Right renal cortex interstitium (tissue), 3 donors: ENCODE measurements at places on chromosomes 5 and 9.

DNA sequence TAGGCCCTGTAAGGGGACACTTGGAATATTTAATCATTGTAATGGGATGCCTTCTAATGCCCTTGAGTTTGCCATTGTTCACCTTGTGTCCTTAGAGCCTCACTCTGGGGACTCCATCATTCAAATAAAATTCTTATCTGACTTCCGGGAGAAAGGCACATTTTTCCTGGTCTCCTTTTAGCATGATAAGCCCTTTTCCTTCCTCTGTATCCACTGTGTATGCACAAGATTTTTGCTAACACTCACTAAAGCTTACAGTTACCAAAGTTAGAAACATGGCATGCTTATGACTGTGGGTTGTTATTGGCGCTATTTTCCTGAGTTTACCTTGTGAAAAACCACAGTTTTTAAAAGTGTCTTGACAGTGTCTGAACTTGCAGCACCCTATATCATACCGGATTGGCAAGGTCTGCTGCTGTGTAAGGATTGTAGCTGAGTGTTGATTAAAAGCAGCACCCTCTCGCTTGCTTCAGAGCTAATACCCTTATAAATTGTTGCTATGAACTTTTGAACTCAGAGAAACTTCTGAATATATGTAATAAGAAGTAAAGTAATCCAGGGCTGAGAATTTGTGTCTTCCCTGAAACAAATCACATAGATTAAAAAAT lies 46.4 kb downstream of the SNCAIP start:
- no peak for DNase-seq

- DNase-seq, result no peak
These were observed 67.8 kb downstream of the PTCD2 start for GRCh38 chr5:72387985-72388384.

DNA sequence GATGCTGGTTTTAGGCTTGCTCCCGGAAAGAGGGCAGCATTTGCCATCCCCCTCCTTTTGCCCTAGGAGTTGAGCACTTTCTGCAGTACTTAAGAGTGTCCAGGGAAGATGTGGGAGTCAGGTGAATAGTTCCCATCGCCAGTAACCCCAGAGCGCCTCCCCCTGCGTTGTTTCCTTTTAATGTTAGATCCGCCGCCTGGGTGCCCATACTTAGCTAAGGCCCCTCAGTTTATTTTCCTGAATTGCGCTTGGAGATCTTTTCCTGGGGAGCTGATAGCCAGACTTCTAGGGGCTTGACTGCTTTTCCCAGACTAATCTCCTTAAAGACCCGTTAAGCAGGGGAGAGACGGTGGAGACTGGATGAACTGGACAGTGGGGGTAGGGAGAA lies 377 bp upstream of the PCDHAC2 start:
- DNase-seq, result no peak

DNA sequence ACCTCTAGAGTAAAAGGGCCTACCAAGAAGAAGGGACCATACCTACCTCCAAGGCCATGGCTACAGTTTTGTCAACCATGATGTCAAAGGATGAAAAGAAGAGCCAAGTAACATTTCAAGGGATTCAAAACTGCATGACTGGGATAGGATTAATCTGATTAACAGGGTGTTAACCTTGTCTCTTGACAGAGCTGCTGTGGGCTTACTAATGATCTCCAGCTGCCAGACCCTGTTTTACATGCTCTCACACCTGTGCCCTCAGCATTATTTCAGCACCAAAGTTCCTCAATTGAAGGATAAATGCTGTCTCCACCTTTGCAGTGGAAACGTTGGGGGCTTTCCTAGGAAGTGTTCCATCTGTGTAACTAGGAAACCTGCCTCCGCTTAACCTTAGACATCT lies 78.3 kb downstream of the DMAC1 start:
- DNase-seq, result no peak

- DNase-seq, result no peak
These were observed 64.2 kb upstream of the RXRA start for GRCh38 chr9:134262035-134262434.

DNA sequence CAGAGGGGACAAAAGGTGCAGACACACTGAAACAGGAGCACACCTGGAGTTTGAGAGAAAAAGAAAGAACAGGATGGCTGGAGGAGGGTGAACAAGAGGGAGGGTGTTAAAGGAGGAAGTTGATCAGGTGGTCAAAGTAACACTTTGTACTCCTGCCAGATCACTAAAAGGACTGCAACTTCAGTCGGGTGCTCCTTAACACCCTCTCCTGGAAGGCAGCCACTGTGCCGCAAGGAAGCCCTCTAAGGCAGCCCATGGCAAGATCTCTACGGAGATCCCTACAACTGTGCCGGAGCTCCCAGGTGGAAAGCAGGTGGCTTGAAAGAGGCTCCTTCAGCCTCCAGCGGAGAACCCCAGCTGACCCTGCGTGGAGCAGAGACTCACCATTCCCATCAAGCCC lies 124.4 kb upstream of the MSX2 start:
- no peak for DNase-seq

DNA sequence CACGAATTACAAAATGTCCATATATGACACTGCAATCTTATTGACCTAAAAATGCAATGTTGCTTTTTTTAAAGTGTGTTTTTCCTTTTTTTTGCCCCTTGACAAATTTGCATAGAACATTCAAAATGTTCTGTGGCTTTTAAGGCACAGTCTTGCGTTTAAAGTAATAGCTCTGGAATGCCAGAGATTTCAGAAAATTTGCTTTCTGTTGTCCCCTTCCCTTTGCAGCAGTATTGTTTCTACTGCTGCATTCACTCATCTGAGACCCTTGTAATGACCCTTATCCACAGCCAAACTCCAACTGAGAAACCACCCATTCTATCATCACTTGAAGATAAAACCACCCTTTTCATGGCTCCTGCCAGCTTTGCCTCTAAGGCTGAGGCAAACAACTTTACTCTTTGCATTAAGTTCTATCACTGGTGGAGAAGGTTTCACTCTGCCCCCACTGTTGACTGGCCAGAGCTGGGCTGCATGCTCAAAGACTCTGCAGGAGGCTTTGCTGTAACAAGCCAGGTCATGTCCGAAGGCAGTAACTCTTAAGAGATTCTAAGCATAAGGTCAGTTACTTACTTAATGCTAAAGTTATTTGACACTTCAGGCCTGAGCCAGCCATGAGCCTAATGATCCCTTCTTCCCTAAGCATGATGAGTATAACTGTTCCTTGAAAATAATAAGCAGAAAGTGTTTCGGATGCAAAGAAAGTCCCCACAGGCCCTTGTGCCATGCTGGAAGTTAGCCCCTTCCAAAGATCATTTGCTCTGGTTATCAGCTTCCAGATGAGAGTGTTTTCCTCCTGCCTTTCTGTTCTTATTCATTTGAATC lies 101.9 kb downstream of the CD180 start:
- DNase-seq, result no peak

DNA sequence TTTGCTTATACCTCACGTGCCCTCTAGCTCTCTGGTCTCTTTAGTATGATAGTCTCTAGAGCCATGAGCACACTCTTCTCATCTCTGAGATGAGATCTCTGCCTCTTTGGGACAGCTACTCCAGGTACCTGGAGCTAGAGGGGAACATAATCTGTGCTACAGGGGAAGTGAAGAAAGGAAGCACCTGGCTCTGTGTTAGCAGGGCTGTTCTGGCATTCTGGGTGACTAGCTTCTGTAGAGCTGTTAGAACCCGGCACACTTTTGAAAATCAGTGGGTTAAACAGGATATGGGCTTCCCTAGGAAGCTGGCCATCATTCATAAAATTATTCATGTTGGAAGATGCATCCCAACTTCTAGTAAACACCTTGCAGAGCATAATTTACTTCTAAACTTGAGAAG lies 224.8 kb downstream of the MCTP1 start:
- no peak for DNase-seq

GRCh38 chr9:134624137-134624591 lies 17.4 kb upstream of the COL5A1 start:
- DNase-seq, result no peak

GRCh38 chr5:159549046-159549445 lies 218.8 kb upstream of the IL12B start:
- DNase-seq, result no peak

DNA sequence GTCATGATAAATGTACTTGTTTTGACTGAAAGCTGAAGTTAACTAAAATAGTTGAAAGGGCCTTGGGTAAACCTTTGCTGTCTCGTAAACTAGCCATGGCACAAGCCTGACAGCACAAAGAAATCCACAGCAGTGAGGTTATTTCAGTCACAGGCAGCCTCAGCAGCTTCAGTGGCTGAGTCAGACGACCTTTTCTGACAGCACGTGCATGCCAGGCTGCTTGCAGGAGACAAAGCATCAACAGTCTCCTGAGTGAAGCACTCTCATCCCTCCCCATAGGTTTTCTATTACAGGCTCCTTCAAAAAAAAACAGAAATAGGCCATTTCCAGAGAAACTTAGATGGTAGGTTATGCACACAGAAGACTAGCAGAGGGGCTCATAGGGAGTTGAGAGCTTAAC lies 34.6 kb downstream of the OXCT1 start:
- DNase-seq, result peak; percentile 18

DNA sequence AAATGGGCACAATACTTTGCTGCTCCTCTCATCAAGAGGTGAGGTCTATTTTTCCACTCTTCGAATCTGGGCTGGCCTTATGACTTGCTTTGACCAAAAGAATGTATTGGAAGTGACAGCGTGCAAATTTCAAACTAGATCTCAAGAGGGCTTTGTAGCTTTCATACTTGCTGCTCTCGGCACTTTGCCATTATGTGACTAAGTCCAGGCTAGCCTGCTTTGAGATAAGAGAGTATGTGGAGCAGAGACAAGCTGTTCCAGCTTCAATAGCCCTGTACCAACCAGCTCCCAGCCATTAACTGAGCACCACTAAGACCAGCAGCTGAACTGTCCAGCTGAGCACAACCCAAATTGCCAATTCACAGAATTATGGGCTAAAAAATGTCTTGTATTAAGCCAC lies 124.6 kb downstream of the ACER2 start:
- no peak for DNase-seq

DNA sequence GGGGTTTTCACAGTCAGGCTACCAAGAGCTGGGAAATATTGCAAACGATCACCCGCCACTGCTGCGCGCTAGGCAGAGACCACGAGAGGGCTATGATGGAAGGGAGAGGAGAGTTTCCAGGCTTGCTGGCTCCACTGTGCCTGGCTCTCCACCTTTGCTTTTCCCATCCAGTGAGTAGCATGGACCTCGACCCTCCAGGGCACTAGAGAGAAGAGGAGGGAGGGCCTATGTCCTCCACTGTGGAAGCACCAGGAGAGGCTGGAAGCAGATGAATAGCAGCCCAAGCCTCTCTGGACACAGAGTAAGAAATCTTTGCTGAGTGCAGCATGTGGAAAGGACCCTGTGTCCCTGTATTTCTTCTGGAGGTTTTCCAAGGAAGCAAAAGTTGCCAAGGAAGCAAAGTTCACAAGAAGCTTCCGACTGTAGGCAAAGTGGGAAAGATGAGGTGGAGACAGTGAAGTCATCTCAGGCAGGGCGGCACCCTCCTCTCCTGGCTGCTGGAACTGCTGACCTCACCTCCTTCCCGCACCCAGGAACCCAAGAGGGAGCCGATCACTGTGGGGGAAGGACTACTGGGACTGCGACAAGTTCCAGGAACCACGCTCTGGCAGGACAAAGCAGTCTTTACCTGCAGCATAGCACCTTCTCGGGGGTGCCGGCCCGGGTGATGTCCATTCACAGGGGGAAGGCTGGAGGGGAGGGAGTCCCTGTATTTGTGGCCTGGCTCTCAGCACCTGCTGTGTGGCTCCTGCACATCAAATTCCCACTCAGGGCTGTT lies 79.6 kb downstream of the CSNK1A1 start:
- DNase-seq, result no peak

- no peak for DNase-seq
These were observed 14.8 kb downstream of the PCDHGC5 start for GRCh38 chr5:141503681-141504080.

GRCh38 chr5:64773533-64773932 lies 4.8 kb downstream of the CWC27 start:
- DNase-seq, result no peak

GRCh38 chr9:137310189-137311052 lies 8.3 kb upstream of the NRARP start:
- no peak for DNase-seq

GRCh38 chr5:93621327-93621798 lies 38.3 kb downstream of the NR2F1 start:
- no peak for DNase-seq

DNA sequence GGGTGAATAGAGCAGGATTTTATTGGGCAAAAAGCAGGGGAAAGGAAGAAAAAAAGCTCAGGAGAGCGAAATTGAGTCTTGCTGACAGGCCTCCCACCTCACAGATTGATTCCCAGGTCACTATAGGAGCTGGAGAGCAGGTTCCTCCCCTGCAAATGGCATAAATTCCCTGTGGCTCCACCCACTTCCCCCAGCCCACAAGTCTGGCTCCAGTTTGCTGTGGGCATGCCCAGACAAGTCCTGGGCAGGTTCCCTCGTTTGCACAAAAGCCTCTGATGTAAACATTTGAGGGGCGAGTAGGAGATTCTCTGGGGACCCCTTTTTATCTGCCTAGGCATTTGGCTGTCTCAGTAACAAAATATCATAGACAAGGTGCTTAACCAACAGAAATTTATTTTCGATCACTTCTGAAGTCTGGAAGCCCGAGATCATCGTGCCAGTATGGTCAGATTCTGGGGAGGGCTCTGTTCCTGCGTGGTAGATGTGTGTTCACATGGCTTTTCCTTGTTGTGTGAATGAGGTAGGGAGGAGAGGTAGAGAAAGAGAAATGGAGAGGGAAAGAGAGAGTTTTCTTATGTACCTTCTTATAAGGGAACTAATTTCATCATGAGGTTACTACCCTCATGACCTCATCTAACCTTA lies 614.5 kb downstream of the MAT2B start:
- no peak for DNase-seq

GRCh38 chr5:164885179-164885578 lies 1379.8 kb downstream of the MAT2B start:
- DNase-seq, result no peak

DNA sequence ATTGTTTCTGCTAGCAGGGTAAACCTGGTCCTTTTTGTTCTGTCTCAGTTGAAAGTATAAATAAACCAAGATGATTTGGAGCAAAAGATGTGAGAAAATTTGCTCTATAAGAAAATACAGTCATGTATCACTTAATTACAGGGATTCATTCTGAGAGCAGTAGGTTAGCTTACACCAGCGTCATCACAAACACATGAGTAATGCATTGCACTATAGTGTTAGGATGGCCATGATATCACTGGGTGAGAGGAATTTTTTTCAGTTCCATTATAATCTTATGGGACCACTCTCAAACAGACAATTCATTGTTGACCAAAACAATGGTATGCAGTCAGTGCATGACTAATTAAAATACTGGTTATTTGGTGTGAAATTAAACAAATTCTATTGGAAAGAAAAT lies 430.9 kb downstream of the CHSY3 start:
- no peak for DNase-seq

DNA sequence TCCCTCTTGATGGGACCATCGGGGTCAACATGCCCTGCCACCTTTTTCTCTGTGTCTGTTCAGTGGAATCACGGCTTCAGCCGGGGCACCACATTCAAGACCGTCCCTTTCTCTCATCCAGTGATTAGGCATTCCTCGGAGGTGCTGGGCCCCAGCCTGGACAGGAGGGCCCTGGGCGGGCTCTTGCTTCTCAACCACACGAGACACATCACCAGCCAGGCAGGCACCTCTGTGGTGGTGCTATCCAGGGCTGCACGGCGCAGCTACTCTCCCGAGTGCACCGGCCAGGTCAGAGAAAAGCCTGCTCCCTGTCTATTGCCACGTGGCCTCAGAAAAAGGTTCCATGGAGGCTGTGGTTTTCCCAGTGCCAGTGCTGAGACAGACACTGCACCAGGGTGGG lies 255.2 kb upstream of the IRX1 start:
- DNase-seq, result no peak

- DNase-seq, result no peak
These were observed 2.0 kb upstream of the UAP1L1 start for GRCh38 chr9:137075275-137075775.
